ENCODE measurements at places on chromosomes 7 and 10.

- no peak for DNase-seq
Measured at GRCh38 chr10:50593523-50594376, 30.0 kb downstream of the SGMS1 start.

GRCh38 chr7:29170781-29171180 lies 23.8 kb upstream of the CHN2 start:
- DNase-seq: no peak

GRCh38 chr7:139647814-139648390 lies 124.4 kb downstream of the CLEC2L start:
- DNase-seq: no peak

DNA sequence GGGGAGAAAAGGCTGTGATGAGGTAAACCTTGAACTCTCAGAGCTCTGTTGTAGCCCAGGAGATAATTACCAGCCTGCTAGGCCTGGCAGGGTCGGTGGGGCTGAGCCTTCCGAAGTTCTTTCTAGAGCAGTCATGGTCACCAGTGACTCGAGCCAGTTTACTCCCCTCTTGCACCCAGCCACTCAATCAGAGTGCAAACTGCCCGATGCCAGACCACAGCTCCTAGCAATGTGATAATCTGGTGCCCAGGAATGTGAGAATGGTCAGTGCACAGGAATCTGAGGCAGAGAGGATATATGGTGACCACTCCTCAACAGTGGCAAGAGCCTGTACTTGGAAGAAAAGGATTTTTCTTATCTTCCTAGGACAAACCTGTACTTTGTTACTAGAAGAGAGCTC lies 46.4 kb upstream of the KMT2E start:
- no peak for DNase-seq

Measured in HL-60 (cell line).